ENCODE measurements at places on chromosomes 6 and 20.

- no peak for DNase-seq
These were observed 479.1 kb upstream of the FLRT3 start for GRCh38 chr20:14816471-14816870.

DNA sequence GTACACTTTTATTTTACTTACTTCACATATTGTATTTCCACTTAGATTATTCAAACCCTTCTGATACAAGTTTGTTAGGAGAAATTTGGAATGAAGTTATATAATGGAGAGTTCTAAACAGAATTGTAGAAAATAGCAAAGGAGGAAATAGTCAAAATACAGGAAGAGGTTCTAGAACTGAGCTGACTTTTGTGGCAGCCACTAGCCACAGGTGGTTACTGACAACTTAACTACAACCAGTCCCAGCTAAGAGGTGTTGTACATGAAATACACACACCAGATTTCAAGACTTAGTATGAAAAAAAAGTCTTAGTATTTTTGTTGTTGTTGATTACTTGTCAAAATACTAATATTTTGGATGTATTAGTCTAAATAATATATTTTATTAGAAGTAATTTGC, 727.4 kb upstream of the CITED2 start:
- DNase-seq = no peak

DNA sequence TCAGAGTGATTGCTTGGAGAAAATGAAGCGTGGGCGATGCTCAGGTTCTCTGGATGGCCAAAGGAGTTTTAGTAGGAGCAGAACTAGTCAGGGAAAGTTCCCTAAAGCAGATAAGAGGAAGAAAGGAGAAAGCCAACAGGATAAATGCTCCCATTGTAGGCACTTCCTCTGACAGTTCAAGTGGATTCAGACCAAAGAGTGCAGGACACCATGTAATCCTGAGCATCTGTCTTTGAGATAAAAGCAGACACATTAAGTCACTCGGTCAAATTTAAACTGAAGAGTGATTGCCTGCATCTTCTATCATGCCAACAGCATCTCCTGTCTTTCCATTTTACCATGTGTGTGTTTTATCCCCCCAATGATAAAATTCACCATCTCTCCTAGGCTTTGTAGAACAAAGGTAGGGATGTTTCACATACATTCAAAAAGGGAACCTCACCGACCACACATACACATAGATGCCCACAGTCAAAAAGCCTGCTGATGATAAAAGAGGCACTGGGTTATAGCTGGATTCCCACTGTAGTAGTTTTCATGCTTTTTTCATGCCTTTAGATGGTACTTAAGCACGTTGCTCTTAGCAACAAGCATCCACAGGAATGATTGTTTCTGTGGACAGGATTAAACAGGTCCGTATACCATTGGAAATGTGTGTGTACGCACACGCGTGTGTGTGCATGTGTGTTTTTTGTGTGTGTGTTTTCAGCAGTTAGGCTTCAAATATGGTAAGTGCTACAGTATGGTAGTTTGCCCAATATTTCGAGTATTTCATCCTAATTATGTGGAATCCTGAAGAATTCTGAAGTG, 7.0 kb downstream of the GRIK2 start:
- no peak for DNase-seq

DNA sequence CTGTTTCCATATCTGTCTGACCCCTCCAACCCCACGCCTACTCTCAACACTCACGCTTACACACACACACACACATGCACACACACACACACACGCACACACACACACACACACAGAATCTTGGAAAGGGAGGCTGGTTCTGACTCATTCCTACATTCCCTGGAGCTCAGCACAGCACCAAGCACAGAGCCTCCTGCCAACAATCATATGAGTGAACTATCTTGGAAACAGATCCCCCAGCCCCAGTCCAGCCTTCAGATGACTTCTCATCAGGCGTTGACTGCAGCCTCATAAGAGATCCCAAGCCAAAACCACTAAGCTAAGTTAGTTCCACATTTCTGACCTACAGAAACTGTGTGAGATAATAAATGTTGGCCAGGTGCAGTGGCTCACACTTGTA, 14.1 kb upstream of the HCK start:
- peak; percentile 41 for DNase-seq

DNA sequence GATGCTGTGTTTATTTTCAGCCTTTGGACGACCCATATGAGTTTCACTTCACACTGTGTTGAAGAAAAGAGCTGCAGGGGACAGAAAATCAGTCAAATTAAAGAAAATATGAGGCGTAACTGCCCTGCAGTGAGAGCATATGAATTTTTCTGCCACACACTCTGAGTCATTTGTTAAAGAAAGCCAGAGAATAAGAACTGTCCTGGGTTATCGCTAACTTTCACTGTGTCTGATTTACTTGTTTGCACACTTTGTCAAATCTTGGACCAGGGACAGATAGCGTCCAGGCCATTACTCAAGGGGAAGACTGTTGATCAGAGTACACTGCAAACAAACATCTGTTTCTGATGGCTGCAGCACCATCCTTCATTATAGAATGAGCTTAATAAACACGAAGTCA, 126.8 kb upstream of the AGPAT4 start:
- DNase-seq = no peak

DNA sequence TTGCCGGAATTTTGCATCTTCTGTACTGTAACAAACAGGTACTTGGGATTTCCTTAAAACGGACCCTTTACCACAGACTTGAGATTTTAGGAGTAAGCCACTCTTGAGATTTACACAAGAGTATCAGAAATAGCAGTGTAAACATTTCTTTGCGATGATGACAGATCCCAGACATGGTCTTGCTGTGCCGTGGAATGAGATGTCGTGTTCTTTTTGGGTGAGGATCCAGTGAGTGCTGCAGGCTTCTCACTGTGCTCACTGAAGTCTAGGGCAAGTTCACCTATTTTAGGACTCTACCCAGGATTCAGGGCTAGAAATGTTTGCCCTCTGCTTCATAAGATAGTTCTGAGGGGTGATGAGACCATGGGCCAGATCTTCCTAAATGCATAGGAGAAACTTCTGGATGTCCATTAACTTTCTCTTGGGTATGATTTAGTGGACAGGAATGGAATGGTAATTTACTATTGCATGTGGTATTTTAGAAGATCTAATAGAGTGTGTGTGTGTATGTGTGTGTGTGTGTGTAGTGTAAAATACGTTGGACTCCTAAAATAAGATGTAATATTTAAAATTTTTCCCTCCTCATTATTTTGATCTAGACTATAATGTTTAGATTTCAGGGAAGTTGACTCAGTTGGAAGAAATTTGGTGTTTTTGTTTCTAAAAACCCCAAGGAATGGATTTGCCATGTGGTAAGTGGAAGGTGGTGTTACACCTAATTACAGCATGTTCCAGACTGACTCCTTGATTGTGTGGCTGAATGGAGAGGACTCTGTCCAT, 8.5 kb downstream of the LRRC1 start:
- no peak for DNase-seq

DNA sequence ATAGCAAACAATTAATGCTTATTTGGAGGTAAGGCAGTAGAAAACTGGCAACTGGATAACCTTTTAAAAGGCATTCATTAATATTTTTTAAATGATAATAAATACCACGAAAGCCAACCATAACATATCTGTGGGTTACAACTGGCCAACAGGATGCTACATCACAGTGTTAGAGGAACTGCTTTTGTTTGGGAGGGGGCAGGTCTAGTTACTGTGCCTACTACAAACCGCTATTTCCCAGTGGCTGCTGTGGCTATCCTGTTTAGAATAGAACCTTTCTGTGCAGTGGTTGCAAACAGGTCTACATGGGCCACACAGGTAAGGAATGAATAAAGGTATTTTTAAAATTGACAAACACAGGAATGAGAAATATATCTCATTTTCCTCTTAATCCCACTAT, 976 bp downstream of the PIGT start:
- DNase-seq = no peak

DNA sequence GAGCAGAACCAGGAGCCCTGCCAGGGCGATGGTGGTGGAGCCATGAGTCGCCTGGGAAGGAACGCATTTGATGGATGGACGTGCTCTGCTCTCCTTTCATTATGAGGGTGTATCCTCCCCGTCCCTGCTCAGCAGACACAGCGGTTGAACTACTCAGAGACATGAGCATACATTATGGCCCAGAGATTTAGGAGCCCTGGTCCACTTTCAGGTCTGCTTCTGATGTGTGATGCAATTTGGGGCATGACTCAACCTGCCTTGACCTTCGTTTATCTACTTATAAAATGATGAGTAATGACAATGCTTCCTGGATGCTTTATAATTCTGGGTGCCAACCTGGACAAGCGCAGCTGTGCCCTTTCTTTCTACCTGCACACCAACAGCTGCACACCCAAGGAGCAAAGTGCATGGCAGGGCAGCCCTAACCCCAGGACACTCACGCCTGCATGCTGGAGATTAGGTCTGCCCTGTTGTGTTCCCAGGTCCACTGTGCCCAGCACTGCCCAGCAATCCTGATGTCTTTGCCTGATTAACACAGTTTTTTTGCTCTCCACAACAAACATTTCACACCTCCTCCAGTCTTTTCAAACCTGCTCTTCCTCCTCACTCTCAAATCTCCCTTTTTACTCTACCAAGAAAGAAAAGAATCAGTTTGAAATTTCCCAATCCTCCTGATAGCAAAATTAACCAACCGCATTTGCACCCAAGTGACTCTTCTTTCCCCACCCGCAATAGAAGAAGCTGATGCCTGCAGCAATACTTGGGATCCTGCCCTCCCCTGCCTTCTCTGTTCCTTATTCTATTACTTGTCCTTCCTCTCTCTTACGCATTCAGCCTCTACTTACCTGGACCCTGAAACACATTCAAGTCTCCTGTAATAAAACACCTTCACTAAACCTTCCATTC, 81.2 kb downstream of the EZR start:
- no peak for DNase-seq

GRCh38 chr6:158366363-158366762, 54.1 kb downstream of the TULP4 start:
- DNase-seq = no peak

- DNase-seq = no peak
These were observed 159.3 kb downstream of the NFATC2 start for GRCh38 chr20:51382986-51383821.
